ENCODE measurements at places on chromosomes 11 and 22.

- no peak for DNase-seq
These were observed 381.3 kb downstream of the CTTN start for GRCh38 chr11:70779433-70780245.

DNA sequence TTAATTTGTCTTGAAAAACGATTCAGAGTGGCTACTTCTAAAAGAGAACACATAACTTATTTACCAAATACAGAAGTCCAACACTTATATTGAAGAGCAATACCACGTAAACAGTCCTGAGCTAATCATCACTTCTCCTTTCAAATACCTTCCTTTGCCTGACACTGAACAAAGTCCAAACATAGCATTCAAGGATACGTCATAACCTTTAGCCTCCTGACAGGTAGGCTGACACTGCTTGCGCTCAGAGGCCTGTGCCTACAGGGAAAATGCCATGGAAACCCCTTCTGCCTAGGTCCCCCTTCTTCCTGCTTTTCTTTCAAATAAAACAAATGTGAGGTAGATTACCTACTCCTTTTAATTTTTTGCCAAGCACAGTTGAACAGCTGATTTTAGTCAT, 510.0 kb downstream of the INSC start:
- no peak for DNase-seq

DNA sequence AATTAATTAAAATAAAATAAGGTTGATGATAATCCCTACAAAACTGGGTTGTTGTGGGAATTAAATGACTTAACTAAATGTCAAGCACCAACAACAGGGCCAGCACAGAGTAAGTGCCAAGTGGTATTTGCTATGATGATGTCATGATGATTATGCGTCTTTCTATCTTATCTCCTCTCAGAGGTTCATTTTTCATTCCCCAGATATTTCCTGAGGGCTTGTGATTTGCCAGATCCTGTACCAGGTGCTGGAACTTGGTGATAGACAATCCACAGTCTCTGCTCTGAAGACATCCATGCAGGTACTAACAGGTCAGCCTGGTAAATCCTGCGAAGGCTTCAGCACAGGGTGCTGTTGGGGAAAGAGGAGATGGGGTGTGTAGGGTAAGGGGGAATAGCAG, 8.1 kb upstream of the MYH9 start:
- DNase-seq = no peak

GRCh38 chr22:40451210-40451609, 80.8 kb downstream of the SGSM3 start:
- no peak for DNase-seq

GRCh38 chr11:89463266-89463780, 27.9 kb downstream of the NOX4 start:
- no peak for DNase-seq

DNA sequence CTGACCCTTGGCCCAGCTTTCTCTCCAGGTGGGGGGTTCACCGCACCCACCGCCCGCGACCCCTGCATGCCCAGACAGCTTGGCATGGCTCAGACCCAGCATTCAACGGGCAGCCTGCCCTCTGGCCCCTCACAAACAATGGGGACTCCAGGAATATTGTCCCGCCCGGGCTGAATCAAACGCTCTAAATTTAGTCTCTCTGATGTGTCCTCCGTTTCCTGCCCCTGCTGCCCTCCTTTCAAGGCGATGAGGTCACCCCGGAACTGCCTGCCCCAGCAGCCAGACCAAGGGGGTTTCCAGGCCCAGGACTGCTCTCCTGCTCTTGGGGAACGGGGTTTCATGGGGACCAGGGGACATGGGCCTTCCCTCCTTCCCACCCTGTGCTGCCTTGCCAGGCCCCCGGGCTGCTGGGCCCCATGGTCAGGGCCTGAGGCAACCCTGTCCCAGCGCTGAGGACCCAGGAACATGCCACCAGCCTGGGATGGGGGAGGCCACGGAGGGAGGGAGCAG, 10.1 kb upstream of the PDGFB start:
- peak; percentile 50 for DNase-seq

Measured in left ventricle myocardium superior (tissue), 1 donor.